ENCODE measurements at places on chromosomes 2 and 18.
A peak's percentile ranks its signal among the peaks of the same experiment; 100 is the strongest.

- peak; percentile 96 for DNase-seq
- peak within 1 kb of the TSS; percentile 98 for H3K4me3 ChIP-seq
- H3K27ac ChIP-seq = peak within 1 kb of the TSS; percentile 86
Measured at GRCh38 chr2:223957092-223957851, at the start of gene MRPL44. Gene MRPL44, plus strand, starts transcription at chr2:223957463. Its CDS starts 10 bp downstream, at chr2:223957473.

- H3K4me1 ChIP-seq = no peaks in the 10 kb centered on the region
- no peaks in the 10 kb centered on the region for H3K27me3 ChIP-seq
- H3K4me3 ChIP-seq = no peak overlapping the region
- H3K36me3 ChIP-seq = no peaks in the 10 kb centered on the region
- no peak for DNase-seq
- H3K27ac ChIP-seq = no peak overlapping the region
Measured at GRCh38 chr18:22488554-22488953, 70.8 kb upstream of the CTAGE1 start.

DNA sequence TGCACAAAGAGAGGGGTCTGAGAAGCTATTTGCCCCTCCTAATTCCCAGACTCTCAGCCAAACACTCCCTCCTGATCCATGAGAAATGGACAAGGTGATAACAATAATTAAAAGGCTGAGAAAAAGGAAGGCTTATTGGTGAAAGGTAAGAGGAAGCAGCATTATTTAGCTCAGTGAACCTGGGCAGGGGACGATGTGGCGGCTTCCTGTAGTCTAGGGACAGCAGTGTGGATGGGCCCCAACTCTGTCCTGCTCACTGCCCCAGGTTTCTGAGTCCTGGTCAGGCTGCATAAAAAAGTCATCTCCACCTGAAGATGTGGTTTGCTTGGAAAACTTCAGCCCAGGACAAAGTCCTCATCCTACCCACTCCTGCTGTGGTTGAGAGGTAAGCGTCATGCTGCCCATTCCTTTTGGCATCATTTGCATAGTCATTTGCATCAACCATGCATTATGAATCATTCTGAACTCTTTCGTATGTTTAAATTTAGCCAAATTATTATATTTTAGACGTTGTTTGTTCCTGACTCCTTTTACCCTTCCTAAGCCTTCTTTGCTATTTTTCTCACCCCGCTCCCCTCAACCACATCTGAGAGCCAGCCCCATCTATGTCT is 126.8 kb downstream of the CLIP4 start:
- H3K4me1 ChIP-seq = no peaks in the 10 kb centered on the region
- DNase-seq = no peak
- no peaks in the 10 kb centered on the region for H3K27me3 ChIP-seq
- no peak overlapping the region for H3K4me3 ChIP-seq
- no peaks in the 10 kb centered on the region for H3K36me3 ChIP-seq
- H3K27ac ChIP-seq = no peak overlapping the region

DNA sequence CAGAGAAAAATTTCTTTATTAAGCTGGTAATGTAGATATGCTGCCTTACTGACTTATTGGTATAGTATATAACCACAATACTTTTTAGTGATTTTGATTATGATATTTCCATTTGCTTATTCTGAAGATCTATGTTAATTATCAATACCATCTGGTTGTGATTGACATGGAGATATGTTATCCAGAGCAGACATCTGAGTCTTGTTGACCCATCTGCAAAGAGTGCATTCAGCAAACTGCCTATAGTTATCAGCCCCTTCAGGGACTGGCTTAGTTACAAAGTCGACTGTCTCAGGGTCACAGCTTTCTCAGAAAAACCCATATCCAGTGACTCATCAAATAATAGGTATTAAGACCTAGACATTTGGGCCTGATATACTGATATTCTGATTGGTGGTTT is 475.7 kb downstream of the DSC3 start:
- no peak overlapping the region for H3K4me3 ChIP-seq
- H3K36me3 ChIP-seq = no peaks in the 10 kb centered on the region
- no peaks in the 10 kb centered on the region for H3K4me1 ChIP-seq

- no peaks in the 10 kb centered on the region for H3K36me3 ChIP-seq
- peak; percentile 74 for DNase-seq
- H3K4me1 ChIP-seq = no peaks in the 10 kb centered on the region
Measured at GRCh38 chr2:223041527-223042109, 10.4 kb upstream of the KCNE4 start.
